Heart left ventricle (tissue), 16 donors: ENCODE measurements at places on chromosomes 11 and 22. TPM values are rescaled to one million over a fixed set of nuclear protein-coding genes. Genes with fewer than 3 reads are reported as not detected.

The MS4A14 gene
- total RNA-seq: 1.1 TPM

The SMARCB1 gene
- total RNA-seq: 33.3 TPM

The MOGAT2 gene
- 0.25 TPM for total RNA-seq

The OR2AG1 gene
- total RNA-seq: not detected

The GNG3 gene
- total RNA-seq: not detected

The MTA2 gene
- total RNA-seq: 31.4 TPM

The KCNQ1 gene
- 39.6 TPM for total RNA-seq

The DSCAML1 gene
- 0.14 TPM for total RNA-seq

The IGSF22 gene
- 0.54 TPM for total RNA-seq
